Type B pancreatic cell (in vitro differentiated cells): ENCODE measurements at places on chromosomes 12 and 14. TPM values are rescaled to one million over a fixed set of nuclear protein-coding genes. Genes with fewer than 3 reads are reported as not detected.

DNA sequence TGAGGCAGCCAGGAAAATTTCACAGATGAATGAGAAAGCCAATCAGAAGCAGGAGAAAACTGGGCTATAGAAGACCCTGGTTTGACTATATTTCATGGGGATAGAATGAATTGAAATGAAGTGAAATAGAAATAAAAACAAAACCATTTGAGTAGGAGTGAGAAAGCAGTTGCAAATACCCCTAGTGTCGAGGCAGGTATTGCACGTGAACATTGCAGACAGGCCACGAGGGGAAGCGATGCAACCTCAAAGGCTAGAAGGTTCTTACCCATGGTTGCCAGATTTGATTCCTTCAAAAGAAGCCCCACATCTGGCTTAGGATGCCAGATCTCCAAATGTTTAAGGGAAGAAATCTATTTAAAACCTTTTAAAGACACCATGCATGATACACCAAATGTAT lies 648.9 kb downstream of the VRK1 start:
- no peak for DNase-seq

GRCh38 chr12:6843118-6843902 lies 2.6 kb downstream of the GNB3 start:
- no peak for DNase-seq

- DNase-seq = no peak
Observed at GRCh38 chr14:65940056-65940735, 527.7 kb downstream of the FUT8 start.

DNA sequence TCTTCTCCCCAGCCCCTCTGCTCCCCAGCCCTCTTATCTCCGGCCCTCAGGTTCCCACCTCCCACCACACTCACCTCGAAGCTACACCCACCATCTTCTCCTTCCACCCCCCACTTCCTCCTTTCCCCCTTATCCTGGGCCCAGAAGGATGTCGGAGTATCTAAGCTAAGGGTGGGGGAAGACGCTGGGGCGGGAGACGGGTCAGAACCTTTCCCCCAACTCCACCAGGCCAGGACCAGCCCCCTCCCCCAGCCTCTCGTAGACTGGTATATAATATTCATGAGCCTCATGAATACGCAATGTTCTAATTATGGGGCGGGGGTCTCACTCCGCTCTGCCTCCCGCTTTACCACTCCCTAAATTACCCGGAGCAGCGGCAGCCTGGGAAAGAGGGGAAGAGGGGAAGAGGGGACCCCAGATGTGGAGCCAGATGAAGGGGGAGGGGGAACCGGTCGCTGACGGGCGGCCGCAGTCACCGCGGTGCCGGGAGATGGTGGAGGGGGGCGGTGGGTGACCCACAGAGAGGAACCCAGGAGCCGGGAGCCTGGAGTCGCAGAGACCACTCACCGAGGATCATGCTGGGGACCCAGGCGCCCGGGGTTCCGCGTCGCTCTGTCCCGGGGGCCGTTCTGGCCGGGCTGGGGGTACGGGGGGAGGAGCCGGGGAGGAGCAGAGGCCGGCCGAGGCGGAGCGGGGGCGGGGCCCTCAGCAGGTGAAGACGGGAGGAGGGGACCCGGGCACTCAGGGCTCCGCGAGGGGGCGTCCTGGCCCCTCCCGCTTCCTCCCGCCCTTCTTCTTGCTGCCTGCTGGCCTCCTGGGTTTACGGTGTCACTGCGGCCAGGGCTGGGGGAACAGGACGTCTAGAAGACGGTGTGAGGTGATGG lies 6.4 kb upstream of the ZNF385A start:
- DNase-seq = no peak

DNA sequence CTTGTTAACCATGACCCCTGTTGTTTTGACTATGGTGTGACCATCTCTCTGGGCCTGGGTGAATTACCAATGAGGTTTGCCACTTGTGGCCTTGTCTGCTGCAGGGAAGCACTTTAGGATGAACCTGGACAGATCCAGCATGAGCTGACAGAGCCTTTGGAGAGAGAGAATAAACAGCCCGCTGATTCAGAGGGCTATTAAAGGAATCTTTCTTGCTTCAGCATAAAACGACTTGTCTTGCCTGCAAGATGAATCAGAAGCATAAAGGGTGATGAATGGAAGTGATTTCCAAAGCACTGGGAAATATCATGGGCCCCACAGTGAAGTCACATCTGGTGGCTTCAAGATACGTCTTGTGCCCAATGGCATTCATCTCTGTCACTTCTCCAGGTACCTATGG lies 69.0 kb upstream of the WSCD2 start:
- DNase-seq = no peak

- no peak for DNase-seq
Observed at GRCh38 chr14:36973806-36974442, 198.5 kb downstream of the SLC25A21 start.

- DNase-seq = no peak
Observed at GRCh38 chr14:101889898-101890297, 74.5 kb upstream of the DYNC1H1 start.

DNA sequence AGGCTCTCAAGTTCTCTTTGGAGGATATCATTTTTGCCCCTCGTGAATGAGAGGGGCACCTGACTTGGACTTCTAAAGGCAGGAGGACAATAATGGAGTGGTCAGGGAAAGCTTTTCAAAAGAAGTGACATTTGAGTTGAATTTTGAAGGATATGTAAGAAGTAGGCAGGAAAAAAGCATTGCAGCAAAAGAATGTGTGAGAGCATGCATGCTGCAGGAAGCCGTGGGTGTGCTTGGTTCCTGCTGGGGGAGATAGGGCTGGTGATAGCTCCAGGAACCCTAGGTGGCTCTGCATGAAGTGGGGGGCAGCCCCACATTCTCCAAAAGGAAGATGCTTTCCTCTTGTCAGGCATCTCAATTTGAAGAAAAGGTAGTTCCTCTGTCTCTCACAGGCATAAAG lies 23.1 kb downstream of the ACVR1B start:
- DNase-seq = no peak

DNA sequence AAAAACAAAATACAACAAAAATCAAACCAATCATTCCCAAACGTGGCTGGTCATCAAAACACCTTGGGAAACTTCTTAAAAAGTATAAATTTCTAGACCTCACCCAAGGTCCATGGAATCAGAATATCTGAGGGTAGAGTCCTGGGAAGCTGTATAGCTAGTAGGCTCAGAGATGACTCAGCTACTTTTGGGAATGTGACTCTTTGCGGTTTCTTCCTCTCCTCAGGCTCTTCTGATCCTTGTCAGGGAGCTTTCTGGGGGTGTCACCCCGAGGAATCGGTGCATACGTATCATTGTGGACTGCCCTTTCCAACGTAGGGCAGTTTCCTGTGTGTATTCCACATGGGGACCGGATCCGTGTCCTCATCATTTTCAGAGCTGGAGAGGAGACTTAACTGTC lies 14.8 kb downstream of the JDP2 start:
- DNase-seq = no peak

- DNase-seq = no peak
Observed at GRCh38 chr12:74317078-74317601, 220.5 kb upstream of the ATXN7L3B start.

- DNase-seq = no peak
Observed at GRCh38 chr12:42742716-42743115, 153.2 kb upstream of the PRICKLE1 start.

GRCh38 chr14:83556746-83557453 lies 1973.0 kb upstream of the FLRT2 start:
- DNase-seq = no peak

DNA sequence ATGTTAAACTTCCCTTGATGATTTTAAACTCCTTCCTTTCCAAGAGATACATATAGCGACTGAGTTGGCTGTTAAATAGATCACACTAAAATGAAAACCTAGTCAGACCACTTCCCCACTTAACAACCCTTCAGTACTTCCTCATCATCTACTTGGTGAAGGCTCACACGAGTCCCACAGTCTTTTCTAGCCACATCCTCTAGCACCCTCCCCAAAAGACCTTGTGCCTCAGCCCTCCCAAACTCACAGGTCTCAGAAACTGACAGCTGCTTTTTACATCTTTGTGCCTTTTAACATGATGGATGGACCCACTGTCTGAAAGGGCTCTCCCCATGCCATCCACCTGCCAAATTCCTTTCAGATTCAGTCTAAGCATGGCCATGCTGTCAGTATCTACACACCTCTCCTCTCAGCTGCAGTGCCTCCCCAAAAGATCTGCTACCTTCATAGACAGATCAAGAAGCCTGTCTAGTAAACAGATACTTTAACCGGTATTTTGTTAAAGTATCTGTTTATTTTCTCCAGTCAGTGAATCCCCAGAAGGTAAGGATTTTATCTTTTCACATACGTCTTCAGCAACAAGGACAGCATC lies 65.1 kb upstream of the GPHB5 start:
- no peak for DNase-seq

The GNPTAB gene
- total RNA-seq = 29.4 and 39.0 TPM in 2 replicates

The POTEM gene
- total RNA-seq = not detected in 2 replicates

The NKX2-1 gene
- total RNA-seq = 7.4 and 9.3 TPM in 2 replicates

The NCKAP5L gene
- total RNA-seq = 9.7 and 28.8 TPM in 2 replicates
